Upper lobe of right lung (tissue), 1 donor: ENCODE measurements at places on chromosomes 16 and 17. TPM values are rescaled to one million over a fixed set of nuclear protein-coding genes. Genes with fewer than 3 reads are reported as not detected.

C16orf96 gene
- 0.32 TPM for total RNA-seq

DNA sequence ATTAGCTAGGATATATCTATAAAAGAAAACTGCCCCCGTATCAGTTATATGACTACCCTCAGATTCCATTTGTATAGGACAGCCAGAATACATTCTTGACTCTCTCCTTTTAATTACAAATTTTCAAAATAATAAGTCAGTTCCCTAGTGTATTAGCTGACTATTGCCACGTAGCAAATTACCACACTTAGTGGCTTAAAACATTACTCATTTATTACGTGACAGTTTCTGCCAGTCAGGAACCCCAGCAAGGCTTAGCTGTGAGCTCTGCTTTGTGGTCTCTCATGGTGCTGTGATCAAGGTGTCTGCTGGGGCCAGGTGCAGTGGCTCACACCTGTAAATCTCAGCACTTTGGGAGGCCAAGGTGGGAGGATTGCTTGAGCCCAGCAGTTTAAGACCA lies 13.9 kb upstream of the SCNN1B start:
- H3K27ac ChIP-seq = no peak overlapping the region
- H3K36me3 ChIP-seq = no peaks in the 10 kb centered on the region
- no peaks in the 10 kb centered on the region for H3K27me3 ChIP-seq
- no peaks in the 10 kb centered on the region for H3K4me1 ChIP-seq
- no peak for DNase-seq
- H3K4me3 ChIP-seq = no peak overlapping the region

CEP131 gene
- 7.5 TPM for total RNA-seq

GRCh38 chr17:44216694-44217093 lies 2.8 kb downstream of the UBTF start:
- no peak overlapping the region for H3K4me3 ChIP-seq
- H3K27ac ChIP-seq = peak overlapping the region; percentile 2
- H3K27me3 ChIP-seq = no peaks in the 10 kb centered on the region
- peaks cover 20% of the 10 kb centered on the region for H3K4me1 ChIP-seq

MYH1 gene
- 0.81 TPM for total RNA-seq

GRCh38 chr17:83064021-83064731 lies 15.2 kb upstream of the METRNL start:
- H3K27ac ChIP-seq = no peak overlapping the region
- peaks cover 6% of the 10 kb centered on the region for H3K4me1 ChIP-seq
- DNase-seq = peak; percentile 63
- H3K27me3 ChIP-seq = no peaks in the 10 kb centered on the region
- H3K4me3 ChIP-seq = no peak overlapping the region

SYCE1L gene
- 6.2 TPM for total RNA-seq

DNA sequence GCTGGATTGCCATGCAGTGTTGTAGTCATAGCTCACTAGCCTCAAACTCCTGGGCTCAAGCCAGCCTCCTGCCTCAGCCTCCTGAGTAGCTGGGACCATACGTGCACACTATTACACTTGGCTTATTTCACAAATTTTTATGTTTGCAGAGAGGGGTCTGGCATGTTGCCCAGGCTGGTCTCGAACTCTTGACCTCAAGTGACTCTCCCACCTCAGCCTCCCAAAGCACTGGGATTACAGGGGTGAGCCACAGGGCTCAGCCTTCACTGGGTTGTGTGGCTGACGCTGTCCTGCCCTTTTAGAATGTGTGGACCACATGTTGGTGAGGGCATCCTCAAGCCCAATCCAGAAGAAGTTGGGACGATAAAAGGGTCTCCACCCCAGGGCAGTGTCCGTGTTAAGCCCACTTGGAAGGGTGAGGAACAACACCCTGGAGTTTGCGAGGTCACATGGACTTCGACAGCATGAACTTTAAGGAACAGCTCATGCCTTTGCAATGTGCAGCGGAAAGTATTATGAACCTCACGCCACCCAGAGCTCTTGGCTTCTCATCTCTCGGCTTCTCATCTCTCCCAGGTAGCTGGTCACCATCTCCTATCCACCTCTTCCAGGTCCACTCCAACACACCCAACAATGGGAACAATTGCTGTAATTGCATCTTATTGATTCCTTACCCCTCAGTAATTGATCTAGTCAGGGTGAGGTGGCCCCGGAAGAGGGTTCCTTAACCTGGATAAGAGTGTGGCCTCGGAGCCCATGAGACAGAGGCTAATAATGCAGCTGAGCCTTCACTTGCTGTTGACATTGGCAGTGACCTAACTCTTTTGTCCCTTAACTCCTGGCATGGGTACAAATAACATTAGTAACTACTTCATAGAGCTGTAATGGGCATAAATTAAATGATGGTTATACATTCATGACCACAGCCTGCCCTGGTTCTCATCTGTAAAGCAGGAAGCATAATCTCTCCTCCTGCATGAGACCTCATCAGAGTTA lies 6.7 kb downstream of the FOXL1 start:
- no peak overlapping the region for H3K4me3 ChIP-seq
- no peak overlapping the region for H3K27ac ChIP-seq
- peaks cover 14% of the 10 kb centered on the region for H3K27me3 ChIP-seq
- DNase-seq = no peak
- H3K36me3 ChIP-seq = no peaks in the 10 kb centered on the region
- no peaks in the 10 kb centered on the region for H3K4me1 ChIP-seq

RGS11 gene
- 7.8 TPM for total RNA-seq
